ENCODE measurements at places on chromosomes 2 and 18. TPM values are rescaled to one million over a fixed set of nuclear protein-coding genes. Genes with fewer than 3 reads are reported as not detected.

DNA sequence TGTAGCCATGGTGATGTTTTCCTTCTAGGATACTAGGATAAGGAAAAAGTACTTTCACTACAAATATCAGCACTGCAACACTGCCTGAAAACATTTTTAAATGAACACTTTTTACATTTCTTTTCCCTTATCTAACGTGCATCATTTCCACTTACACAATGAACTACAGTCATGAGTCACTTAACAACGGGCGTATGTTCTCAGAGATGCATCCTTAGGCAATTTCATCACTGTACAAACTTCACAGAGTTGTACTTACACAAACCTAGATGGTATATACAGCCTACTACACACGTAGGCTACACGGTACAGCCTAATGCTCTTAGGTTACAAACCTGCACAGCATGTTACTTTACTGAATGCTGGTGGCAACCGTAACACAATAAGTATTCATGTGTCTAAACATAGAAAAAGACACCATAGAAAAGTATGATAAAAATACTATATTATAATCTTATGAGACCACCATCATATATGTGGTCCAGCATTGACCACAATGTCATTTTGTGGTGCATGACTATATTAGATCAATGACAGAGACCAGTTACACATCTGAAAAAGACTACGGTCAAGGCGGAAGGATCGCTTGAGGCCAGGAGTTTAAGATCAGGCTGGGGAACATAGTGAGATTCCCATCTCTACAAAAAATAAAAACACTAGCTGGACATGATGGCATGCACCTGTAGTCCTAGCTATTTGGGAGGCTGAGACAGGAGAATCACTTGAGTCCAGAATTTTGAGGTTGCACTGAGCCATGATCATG is 39.8 kb downstream of the WDR33 start:
- no peaks in the 10 kb centered on the region for H3K27me3 ChIP-seq
- DNase-seq: no peak
- peaks cover 2% of the 10 kb centered on the region for H3K36me3 ChIP-seq
- H3K4me3 ChIP-seq: no peak overlapping the region

DNA sequence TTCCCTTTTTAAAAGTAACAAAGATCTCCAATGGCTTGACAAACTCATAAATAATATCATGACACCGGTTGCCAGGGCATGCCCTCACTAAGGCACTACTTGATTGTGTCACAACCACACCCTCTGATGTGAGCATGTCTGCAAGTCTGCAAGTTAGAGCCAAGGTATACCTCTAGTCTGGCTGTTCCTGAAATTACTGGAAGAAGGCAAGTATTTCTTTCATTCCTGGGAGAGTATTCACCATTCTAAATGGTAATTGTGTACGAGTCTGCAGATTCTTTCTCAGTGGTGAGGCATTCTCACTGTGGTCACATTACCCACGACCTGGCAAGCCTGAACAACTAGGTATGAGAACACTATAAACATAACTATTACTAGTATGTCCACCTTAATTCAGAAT is 25.7 kb upstream of the RNU4ATAC start:
- no peak overlapping the region for H3K4me3 ChIP-seq
- no peaks in the 10 kb centered on the region for H3K27me3 ChIP-seq
- DNase-seq: no peak

The CD28 gene
- 11.0 TPM for total RNA-seq

GRCh38 chr18:3472681-3473544 is 22.9 kb downstream of the TGIF1 start:
- no peaks in the 10 kb centered on the region for H3K4me1 ChIP-seq
- H3K4me3 ChIP-seq: no peak overlapping the region
- DNase-seq: no peak
- H3K27ac ChIP-seq: no peak overlapping the region

DNA sequence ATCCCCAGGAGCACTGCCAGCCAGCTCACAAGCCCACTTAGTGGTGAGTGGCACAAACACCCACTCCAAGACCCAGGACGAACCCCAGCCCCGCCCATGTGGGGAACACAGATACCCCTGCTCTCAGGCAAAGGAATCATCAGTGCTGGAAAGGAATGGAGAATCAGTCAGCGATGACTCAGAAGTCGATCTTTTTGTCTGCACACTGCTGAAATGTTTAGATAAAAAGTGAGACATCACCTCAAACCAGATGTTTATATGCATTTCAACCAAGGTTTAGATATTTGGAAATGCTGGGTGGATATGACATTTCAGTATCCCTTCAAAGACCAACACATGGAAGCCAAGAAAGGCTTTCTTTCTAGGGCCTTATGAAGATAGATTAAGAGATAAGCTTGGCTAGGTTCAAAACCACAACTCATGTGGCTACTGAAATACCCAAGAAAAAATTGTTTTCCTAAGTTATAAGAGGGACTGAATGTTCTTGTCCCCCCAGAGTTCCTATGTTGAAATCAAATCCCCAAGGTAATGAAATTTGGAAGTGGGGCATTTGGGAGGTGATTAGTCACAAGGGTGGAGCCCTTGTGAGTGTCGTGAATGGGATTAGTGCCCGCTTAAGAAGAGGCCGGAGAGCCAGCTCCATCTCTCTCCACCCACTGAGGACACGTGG is 43.7 kb downstream of the POU3F3 start:
- no peaks in the 10 kb centered on the region for H3K36me3 ChIP-seq
- H3K4me1 ChIP-seq: no peaks in the 10 kb centered on the region
- no peak overlapping the region for H3K4me3 ChIP-seq

Measured in aorta (tissue), 5 donors.